Activated CD4-positive, alpha-beta T cell treated with anti-CD3 and anti-CD28 coated beads, Interleukin-2, amount 50 U/mL, for 24 hours (primary cell): ENCODE measurements at places on chromosomes 7 and 10.

GRCh38 chr7:75993689-75994387 is 557 bp downstream of the TMEM120A start:
- no peak for DNase-seq

DNA sequence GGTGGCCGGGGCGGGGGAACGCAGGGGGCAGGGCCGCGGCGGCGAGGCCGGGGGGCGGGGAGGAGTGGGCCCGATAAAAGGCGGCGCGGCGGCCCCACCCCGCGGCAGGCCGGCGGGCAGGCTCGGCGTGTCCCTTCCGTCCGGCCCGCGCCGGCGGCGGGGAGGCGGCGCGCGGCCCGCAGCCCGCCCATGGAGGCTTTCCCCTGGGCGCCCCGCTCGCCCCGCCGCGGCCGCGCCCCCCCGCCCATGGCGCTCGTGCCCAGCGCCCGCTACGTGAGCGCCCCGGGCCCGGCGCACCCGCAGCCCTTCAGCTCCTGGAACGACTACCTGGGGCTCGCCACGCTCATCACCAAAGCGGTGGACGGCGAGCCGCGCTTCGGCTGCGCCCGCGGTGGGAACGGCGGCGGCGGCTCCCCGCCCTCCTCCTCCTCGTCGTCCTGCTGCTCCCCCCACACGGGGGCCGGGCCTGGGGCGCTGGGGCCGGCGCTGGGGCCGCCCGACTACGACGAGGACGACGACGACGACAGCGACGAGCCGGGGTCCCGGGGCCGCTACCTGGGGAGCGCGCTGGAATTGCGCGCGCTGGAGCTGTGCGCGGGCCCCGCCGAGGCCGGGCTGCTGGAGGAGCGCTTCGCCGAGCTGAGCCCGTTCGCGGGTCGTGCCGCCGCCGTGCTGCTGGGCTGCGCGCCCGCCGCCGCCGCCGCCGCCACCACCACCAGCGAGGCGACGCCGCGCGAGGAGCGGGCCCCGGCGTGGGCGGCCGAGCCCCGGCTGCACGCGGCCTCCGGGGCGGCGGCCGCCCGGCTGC is at the start of gene NANOS1:
Gene NANOS1 (plus strand): TSS at position 102 of the 808 bp plus-strand sequence. CDS start 88 bp downstream, at position 190.
- DNase-seq = no peak

DNA sequence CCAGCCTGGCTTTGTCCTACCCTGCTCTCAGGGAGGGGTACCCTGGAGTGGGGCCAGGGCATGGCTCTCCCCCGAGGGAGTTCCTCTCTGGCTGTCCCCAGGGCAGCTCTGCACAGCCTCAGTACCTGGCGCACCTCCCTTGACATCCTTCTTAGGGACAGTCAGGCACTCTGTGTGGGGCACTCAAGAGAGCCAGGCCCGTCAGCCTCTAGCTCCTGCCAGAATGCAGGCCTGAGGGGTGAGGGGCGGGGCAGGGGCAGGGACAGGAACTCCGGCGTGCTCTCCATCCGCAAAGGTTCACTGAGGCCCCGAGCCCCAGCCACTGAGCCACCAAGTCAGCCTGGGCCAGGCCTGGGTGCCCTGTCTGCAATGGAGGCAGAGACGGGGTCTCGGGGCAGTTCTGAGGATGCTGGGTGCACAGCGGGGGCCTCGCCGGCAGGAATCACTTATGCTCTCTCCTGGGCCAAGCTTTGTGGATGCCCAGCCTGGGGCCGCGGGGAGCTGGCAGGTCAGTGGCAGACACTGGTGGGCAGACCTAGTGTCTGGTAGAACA is 10.1 kb downstream of the LIMK1 start:
- no peak for DNase-seq

GRCh38 chr7:99791667-99792369 is 7.8 kb upstream of the CYP3A4 start:
- no peak for DNase-seq

DNA sequence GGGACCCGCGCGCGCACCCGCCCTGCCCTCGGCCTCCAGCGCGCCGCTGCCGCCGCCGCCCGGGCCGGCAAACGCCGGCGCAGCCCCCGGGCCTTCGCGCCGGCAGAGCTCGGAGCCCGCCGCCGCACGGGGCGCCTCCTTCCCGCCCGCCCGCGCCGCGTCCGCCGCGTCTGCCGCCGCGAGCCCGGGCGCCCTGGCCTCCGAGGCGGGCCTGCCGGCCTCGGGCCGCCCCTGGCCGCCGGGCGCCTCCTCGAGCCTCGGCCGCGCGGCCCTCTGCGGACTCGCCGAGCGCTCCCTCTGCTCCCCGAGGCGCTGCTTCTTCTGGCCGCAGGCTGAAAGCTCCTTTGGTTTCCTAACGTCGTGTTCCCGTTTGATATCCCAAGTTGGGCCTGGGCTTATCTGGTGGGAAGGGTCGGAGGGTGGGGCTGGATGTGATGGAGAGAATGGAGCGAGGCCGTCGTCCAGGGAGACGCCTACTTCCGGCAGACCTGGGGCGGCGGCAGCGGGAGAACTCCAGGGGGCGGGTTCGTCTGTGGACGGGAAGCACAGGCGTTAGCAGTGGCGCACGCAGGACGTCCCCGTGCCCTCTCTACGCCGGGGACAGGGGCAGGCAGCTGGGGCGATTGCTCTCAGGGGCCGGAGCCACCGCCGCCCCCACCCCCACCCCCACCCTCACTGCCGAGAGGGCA is 221.0 kb downstream of the PHTF2 start:
- DNase-seq = peak; percentile 39

GRCh38 chr7:155721056-155721455 is 76.6 kb downstream of the RBM33 start:
- DNase-seq = no peak

GRCh38 chr7:118028226-118028625 is 155.0 kb upstream of the CTTNBP2 start:
- DNase-seq = no peak
